Foreskin fibroblast (primary cell): ENCODE measurements at places on chromosomes 16 and 17.

DNA sequence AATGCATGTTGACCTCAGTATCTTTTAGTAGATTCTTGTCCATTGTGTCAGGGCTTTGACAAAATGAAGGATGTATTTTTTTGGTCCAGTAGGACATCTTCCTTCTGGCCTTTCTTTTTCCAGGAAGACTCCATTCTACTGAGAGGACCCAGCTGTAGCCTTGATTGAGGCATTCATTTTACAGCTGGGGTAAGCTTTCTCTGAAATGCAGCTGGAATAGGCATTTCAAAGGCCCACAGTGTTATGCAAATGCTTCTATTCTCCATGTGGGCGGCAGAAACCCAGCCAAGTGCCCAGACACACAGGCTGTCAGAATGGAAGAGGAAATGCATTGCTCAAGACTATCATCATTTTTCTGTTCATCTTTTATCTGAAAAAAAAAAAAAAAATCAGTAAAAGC lies 629.0 kb upstream of the CDH8 start:
- DNase-seq, result no peak

DNA sequence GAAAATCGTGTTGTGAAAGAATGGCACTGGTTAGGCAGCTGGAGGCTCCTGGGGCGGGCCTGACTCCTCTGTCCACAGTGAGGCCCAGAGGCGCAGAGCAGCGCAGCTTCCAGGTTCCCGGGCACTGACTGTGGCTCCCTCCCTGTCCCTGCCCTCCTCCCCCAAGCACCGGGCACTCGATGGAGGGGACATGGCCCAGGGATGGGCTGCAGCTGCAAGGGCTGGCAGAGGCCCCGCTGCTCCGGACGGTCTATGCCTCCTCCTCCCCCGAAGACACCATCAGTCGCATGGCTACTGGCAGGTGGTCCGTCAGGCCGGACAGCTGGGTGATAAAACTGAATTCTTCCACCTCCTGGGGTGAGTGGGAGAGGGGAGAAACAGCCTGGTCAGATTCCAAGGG lies 50.1 kb downstream of the PRMT7 start:
- DNase-seq, result no peak

DNA sequence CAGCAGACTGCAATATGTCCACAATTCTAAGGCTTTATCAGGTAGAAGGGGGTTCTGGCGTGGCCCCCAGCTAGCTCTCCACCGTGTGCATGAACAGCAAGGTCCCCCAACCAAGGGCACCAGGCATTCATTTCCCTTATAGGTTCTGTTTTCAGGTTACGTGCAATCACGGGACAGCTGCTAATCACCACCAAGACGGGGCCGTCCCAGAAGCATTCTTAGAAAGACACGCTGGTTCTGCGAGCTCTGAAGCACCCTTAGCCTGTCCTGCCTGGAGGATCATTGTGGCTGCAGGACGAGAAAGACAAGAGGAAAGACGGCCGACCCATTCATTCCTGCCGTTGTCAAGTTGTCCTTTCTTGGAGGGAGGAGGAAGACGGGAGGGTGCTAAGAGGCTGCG lies 302.9 kb downstream of the SOX9 start:
- no peak for DNase-seq

DNA sequence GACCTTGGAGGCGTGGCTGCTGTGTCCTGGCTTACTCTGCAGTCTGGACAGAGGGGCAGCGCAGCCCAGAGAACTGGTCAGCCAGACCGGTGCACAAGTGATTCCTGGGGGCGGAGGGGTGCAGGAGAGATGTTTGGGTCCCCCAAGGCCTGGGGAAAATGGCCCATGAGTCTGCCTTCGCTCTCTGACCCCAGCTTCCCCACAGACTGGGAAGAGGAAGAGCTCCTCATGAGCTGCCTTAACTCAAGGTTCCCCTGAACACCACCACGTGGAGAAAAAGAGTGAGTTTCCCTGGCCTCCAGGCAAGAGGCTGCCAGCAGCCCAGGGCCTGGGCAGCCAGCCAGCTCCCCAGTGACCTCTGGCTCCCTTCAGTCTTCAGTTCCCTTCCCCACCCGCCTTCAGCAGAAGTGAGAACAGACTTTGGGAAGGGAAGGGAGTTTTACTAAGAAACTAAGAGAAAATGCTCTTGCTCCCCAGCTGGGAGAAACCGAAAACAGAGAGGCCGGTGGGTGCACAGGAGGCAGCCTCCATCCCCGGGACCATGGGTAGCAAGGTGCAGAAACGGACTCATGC lies 2.0 kb upstream of the C17orf99 start:
- DNase-seq, result peak; percentile 85

DNA sequence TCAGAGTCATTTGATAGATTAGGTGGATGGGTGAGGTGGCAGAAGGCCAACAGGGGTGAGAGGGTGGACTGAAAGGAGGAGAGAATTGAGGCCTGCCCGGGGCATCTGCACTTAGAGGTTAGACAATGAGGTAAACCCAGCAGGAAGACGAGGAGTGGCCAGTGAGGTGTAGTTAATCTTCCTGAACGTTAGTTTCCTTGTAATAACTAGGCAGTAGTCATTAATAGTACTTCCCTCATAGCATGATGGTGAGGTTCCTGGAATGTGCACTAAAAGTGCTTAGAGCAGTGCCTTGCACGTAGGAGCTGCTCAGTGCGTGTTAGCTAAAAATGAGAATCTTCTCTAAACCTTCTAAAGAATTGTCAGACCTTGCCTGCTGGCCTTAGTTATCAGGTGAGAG lies 13.5 kb upstream of the KSR1 start:
- no peak for DNase-seq

DNA sequence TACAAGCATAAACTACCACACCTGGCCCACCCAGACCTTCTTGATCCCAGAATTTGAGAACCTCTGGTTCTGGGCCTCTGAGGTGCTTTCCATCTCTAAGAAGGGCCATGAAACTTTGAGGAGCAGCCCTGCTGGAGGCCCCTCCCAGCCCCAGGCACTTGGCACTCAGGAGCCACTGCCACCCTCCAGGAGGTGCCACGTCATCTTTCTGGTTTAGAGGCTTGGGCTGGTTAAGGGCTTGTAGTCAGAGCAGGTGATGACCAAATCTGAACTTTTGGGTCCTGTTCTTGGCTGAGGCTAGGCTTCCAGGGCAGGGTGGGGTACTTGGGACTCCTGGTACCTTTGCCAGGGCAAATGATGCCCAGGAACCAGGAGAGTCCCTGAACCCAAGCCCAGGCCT lies 13.8 kb upstream of the DLX4 start:
- no peak for DNase-seq

GRCh38 chr16:4415538-4416199 lies 727 bp downstream of the CORO7 start:
- no peak for DNase-seq

GRCh38 chr17:30235386-30236296 lies at the start of gene SLC6A4:
TSS of gene SLC6A4 (minus strand) at chr17:30235697. CDS start at chr17:30221958, 13,739 bp downstream.
- peak; percentile 45 for DNase-seq

DNA sequence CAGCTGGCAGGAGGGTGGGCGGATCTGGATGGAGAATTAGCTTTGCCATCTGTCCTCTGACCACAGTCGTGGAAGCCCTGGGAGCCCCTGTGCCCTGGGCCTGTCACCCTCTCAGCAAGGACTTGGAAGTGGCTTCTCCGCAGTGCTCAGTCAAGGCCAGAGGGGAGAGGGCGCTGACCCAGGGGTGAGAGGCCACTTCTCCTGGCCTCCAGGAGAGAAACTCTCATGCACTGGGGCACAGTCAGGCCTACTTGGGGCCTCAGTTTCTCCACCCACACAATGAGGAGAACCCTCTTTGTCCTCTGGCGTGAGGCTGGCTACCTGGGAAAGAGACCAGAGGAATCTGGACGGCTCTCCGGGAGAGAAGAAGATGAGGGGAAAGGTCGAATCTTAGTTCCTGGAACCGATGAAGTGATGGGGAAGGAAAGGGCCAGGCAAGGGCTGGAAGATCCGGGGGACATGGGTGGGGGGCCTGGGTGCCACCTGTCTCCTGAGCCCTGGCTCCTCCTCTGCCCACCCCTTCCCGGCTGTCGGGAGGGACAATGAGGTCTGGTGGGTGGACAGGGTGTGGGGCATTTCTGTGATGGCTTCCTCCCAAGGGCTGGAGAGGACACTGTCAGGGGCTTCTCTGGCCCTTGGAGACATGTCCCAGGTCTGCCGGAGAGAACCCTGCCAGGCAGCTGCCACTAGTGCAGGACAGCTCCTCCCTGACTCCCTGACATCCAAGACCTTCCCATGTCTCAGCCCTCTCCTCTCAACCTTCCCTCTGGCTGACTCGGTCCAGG lies 9.0 kb upstream of the ARHGAP27 start:
- no peak for DNase-seq

GRCh38 chr17:71941920-71942319 lies 178.9 kb upstream of the SOX9 start:
- DNase-seq, result no peak

DNA sequence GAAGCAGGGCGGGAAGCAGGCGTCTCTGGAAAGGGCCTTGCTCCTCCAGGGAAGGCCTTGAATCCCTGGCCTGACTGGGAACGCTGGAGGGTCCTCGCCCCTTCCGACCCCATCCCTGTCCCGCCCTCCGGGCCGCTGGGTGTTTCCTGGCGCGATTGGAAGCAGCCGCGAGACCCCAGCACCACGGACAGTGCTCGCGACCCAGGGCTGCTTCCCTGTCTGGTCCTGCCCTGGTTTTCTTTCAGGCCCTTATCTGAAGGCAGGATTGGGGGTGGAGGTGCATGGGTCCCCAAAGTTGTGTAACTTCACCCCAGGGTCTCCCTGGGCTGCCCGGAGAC lies 2.1 kb downstream of the MGAT5B start:
- peak; percentile 34 for DNase-seq

- no peak for DNase-seq
Observed at GRCh38 chr17:48754500-48755261, 26.1 kb upstream of the HOXB13 start.

DNA sequence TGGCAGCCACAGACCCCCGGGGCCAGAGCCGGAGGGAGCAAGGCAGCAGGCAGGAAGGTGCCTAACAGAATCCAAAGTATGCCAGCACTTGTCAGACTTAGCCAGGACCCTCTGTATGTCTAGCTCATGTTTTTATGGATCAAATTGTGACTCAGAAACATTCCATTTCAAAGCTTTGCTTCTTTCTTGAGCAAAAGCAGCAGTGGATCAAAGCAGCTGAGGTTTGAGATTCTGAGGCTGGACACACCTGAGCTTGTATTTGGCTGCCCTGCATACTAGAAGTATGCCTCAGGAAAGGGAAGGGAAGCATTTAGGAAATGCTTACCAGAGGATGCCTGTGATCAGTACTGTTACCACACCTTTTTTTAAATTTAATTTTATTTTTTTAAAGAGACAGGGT lies 5.7 kb upstream of the MYO1C start:
- DNase-seq, result no peak

- no peak for DNase-seq
Observed at GRCh38 chr17:10843811-10844210, 5.9 kb upstream of the PIRT start.

GRCh38 chr17:71335212-71335611 lies 785.6 kb upstream of the SOX9 start:
- no peak for DNase-seq

DNA sequence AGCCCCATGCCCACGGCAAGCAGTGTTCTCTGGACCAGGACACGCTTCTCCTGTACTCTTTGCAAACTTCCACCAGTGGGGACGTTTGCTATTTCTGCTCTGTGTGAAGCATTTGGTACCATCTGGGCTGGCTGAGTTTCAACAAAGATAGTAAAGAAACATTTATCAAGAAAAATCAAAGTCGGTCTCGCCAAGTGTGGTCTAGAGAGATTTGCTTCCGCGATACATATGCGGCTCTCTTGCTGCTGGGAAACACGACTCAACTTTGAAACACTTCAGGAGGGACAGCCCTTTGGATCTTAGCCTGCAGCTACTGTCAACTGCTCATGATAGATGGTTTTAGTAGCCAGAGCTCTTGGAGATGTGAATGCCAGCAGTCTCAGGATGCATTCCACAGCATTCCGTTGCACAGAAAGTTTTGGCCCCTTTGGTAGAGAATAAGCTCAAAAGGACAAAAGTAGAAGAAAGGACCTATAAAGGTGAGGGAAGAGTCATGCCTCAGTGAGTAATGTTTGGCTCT lies 168.2 kb upstream of the CACNG3 start:
- no peak for DNase-seq

- DNase-seq, result no peak
Observed at GRCh38 chr16:72072514-72073342, 9.7 kb downstream of the HPR start.

- DNase-seq, result no peak
Observed at GRCh38 chr16:11394593-11394960, 49.3 kb downstream of the RMI2 start.

- no peak for DNase-seq
Observed at GRCh38 chr16:1010815-1011214, 29.2 kb downstream of the SOX8 start.

DNA sequence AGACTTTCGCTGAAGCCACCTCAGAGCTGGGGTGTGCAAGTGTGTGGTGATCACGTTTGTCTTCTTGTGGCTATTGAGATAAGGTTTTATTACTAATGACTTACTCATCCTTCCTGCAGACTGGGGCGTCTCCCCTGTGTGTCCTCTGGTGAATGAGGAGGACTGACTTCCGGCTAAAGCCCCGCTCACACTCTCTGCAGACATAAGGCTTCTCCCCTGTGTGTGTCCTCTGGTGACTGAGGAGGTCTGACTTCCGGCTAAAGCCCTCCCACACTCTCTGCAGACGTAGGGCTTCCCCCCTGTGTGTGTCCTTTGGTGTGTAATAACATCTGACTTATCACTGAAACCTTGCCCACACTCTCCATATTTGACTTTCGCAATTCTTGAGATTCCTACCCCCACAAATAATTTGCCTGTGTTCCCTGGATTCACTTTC lies 19.4 kb downstream of the PRDM7 start:
- DNase-seq, result peak; percentile 65

- no peak for DNase-seq
Observed at GRCh38 chr16:5482256-5482655, 384.7 kb upstream of the EEF2KMT start.

DNA sequence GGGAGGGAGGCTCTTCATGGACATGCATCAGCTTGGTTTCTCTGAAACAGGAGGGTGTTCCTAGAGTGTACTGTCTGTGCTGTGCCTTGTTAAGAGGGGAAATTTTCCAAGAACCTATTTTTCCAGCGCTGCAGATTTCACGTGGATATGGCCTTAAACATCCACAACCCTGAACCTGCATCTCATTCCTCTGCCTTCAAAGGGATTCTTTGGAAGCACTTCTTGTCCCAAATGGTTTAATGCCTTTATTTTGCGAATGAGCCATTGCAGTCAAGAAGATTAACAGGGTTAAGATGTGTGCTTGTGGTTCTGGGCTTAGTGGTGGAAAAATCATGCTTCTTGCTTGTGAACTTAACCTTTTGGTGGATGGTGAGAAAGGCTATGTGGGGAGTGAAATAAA lies 161.2 kb downstream of the XYLT1 start:
- DNase-seq, result no peak

DNA sequence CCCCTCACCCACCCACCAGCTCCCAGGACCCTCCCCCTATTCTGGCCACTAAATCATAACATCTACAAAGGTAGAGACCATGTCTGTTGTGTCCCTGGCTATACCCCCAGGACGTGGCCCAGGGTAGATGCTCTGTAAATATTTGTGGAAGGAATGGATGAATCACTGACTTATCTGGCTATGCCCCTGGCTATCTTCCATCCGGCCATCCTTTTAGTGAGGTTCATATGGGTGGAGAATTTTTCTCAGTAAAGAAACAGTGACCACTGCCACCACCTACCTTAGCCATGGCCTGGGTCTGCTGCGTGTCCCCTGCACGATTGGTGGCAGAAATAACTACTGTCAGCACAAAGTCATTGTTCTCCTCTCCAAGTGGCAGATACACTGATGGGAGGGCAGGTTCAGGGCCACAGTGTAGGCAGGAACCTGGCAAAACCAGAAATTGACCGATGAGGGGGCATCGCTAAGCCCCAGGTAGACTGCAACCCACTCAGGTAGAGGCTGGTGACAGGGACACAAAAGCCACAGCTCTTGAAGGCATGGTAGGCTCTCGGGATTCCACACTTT lies 63.1 kb upstream of the BCO1 start:
- DNase-seq, result peak; percentile 54

- DNase-seq, result no peak
Observed at GRCh38 chr16:58495521-58496331, 4.2 kb upstream of the NDRG4 start.
